NCI-H1048 (cell line): ENCODE measurements at places on chromosomes 7 and 10.

GRCh38 chr7:55903985-55904759 lies 16.9 kb downstream of the ZNF713 start:
- DNase-seq = no peak

DNA sequence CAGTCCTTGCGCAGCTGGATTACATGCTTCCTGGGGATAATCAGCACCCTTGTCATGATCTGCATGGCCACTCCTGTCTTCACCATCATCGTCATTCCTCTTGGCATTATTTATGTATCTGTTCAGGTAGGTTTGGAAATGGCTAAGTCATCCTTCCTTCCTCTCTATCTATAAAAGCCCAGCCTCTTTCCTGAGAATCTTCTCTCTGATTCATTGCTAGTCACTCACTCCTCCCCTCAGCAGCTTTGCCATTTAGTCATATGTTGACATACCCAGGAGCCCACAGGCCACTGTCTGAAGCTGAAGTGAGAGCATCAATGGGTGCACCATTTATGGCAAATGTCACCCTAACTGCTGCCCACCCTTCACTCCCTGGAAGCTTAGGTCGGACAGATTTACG lies 52.0 kb downstream of the ABCC2 start:
- DNase-seq = no peak

DNA sequence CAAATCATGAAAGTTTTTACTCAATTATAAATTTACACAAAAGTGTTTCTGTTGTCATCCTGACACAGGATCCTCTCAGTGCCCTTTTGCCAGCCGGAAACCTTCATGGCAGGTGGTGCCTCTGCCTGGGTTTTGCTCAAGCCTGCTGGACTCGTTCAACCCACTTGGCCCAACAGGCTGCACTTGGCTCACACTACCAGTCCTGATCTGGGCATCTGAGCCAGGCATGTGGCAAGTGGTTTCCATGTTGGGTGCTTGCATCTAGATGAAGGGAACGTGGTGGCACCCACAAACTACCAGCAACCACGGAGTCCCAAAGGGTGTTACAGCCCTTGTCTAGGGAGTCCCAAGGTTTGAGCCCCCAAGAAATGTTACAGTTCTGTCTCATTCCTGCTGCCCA lies 162.3 kb upstream of the CSTF2T start:
- no peak for DNase-seq

DNA sequence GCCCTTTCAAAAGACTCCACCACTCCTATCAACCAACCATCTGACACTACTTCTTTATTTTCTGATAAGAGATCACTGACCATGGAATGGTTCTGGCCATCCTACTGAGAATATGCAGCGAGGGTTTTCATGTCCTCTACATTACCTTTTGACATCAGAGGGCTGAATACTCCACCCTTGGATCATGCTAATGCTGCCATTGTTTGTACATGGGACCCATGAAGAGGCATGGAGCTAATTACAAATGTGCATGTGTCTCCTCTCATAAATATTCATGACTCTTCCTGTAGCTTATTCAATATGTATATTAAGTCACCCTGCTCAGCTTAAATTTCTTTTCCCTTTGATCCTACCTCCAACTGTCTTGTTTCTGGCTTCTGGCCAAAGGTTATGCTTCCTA lies 1065.8 kb upstream of the GHITM start:
- DNase-seq = no peak

GRCh38 chr7:135812148-135812547 lies 63.5 kb upstream of the FAM180A start:
- no peak for DNase-seq

GRCh38 chr7:78588393-78588792 lies 789.8 kb downstream of the PHTF2 start:
- DNase-seq = no peak

DNA sequence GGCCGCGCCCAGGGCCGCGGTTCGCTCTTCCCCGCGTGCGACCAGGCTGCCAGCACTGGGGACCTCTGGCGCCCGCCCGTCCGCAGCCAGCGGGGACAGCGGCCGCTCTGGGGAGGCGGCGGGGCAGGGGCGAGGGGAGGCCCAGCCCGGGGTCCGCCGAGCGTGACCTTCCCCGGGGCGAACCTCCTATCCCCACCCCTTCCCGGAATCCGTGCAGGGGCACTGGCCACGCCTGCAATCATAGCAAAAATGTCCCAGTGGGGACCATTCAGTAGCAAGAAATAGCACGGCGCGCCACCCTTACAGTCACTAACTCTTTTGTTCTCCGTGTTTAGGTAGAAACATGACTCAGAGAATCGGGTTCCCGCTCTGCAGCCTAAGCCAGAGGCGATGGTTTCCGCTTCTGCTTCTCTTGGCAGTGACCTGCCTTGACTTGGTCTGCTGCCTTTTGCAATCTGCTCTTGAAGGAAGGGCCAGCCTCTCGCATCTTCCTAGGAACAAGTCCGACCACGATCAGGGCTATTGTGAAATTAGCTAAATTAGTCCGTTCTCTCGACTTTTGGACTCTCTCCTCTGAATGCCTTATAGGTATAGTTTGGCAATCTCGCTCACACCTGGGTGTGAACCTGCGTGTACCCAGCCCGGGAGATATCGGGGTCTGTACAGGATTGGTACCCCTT lies 79.3 kb upstream of the ACBD5 start:
- no peak for DNase-seq

- DNase-seq = no peak
Measured at GRCh38 chr7:11557627-11558026, 274.4 kb downstream of the THSD7A start.

- DNase-seq = no peak
Measured at GRCh38 chr10:63702092-63702491, 180.9 kb downstream of the REEP3 start.

GRCh38 chr10:94061026-94061425 lies 67.3 kb downstream of the PLCE1 start:
- DNase-seq = no peak

- no peak for DNase-seq
Measured at GRCh38 chr10:133318494-133319127, 9.9 kb downstream of the ZNF511 start.
